ENCODE measurements at places on chromosomes 3 and 15. TPM values are rescaled to one million over a fixed set of nuclear protein-coding genes. Genes with fewer than 3 reads are reported as not detected.

The CHDH gene
- polyA plus RNA-seq: 8.8 TPM

The LSMEM2 gene
- 0.58 TPM for polyA plus RNA-seq

The TP63 gene
- 1.6 TPM for polyA plus RNA-seq

The RBPMS2 gene
- 12.6 TPM for polyA plus RNA-seq

The CAPN3 gene
- 37.5 TPM for polyA plus RNA-seq

The RASGRP1 gene
- polyA plus RNA-seq: 15.1 TPM

The MORC1 gene
- 0.57 TPM for polyA plus RNA-seq

The MB21D2 gene
- polyA plus RNA-seq: 16.0 TPM

The RASGRF1 gene
- 0.48 TPM for polyA plus RNA-seq

The CHRNA7 gene
- polyA plus RNA-seq: 37.3 TPM

The KBTBD13 gene
- 0.07 TPM for polyA plus RNA-seq

The SERINC4 gene
- not detected for polyA plus RNA-seq

The BFSP2 gene
- 0.33 TPM for polyA plus RNA-seq

The CPLX3 gene
- not detected for polyA plus RNA-seq

The RASL12 gene
- 6.1 TPM for polyA plus RNA-seq

The MKRN2OS gene
- polyA plus RNA-seq: 2.6 TPM

The EPHA3 gene
- polyA plus RNA-seq: 5.1 TPM

The SIAH2 gene
- 16.7 TPM for polyA plus RNA-seq

The ACTC1 gene
- 1.0 TPM for polyA plus RNA-seq

The CKMT1A gene
- polyA plus RNA-seq: 2.5 TPM

The EOMES gene
- polyA plus RNA-seq: 0.10 TPM

The RTP1 gene
- not detected for polyA plus RNA-seq

The VILL gene
- 9.9 TPM for polyA plus RNA-seq

The CIB2 gene
- 35.2 TPM for polyA plus RNA-seq

The PLAAT1 gene
- polyA plus RNA-seq: 3.6 TPM

The MINAR1 gene
- polyA plus RNA-seq: 1.6 TPM

The SLC51A gene
- 18.0 TPM for polyA plus RNA-seq

The GP9 gene
- polyA plus RNA-seq: 0.47 TPM

The COL6A5 gene
- 0.07 TPM for polyA plus RNA-seq

The FBXO40 gene
- polyA plus RNA-seq: 0.02 TPM

The CHRM5 gene
- 0.35 TPM for polyA plus RNA-seq
